ENCODE measurements at places on chromosomes 13 and 19.
A peak's percentile ranks its signal among the peaks of the same experiment; 100 is the strongest.

DNA sequence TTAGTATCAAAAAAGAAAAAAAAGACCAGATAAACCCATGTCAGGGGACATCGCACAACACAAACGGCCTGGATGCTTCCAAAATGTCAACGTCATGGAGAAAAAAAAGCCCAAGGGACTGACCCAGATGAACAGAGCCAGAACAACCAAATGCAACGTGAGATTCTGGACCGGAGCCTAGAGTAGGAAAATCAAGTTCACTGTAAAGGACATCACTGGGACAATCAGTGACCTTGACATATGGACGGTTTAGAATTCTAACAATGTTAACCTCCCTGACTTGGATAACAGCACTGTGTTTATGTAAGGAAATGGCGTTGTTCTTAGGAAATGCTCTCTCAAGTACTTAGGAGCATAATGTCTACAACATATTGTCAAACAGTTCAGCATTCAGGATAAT is 15.1 kb upstream of the EMP3 start:
- DNase-seq: no peak

- no peak for DNase-seq
These were observed 218.1 kb downstream of the SLITRK5 start for GRCh38 chr13:87889254-87889653.

- no peak for DNase-seq
These were observed 5.3 kb upstream of the GRTP1 start for GRCh38 chr13:113369189-113369588.

DNA sequence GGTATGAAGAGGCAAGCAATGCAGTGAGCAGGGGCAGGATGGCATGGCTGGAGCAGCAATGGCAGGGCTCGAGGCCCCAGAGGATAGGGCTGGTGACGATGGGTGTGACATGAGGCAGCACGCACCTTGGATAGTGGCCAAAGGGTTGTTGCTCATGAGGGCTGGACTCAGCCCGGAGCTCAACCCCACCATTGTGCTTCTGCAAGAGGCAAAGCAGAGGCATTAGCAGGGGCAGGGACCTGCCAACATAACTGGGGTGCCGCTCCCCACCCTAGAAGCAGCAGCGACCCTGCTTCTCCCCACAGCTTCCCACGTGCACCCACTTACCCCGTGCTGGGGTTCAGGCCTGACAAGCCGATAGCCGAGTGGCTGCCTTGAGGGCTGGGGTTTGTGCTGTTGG is 15.8 kb downstream of the ZNF574 start:
- no peak for DNase-seq

- no peak for DNase-seq
These were observed 7.7 kb downstream of the LMNB2 start for GRCh38 chr19:2449019-2449418.

GRCh38 chr13:23960566-23961156 is 63.4 kb upstream of the C1QTNF9B start:
- DNase-seq: peak; percentile 75

DNA sequence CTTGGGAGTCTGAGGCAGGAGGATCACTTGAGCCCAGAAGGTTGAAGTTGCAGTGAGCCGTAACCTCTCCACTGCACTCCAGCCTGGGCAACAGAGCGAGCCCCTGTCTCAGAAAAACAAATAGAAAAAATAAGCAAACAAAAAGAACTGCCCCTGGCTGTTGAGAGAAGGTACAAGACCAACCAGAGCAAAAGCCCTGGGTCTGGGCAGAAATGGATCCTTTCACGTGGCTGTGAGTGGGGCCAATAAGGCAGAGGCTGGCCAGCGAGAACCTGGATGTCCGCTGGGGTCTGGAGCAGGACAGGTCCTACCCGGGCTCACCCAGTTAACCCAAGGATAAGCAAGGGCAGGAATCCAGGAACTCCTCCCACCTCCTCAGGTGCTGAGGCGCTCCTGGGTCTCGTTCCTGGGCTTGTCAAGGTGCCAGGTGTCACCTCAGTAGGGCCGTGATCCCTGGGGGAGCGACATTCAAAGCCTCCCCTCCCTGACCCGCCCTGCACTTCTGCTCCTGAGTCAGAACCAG is 4.7 kb upstream of the SLC5A5 start:
- DNase-seq: no peak

- no peak for DNase-seq
These were observed 1.3 kb upstream of the SHANK1 start for GRCh38 chr19:50720921-50721381.

GRCh38 chr19:17074634-17075034 is 618 bp downstream of the HAUS8 start:
- DNase-seq: no peak

DNA sequence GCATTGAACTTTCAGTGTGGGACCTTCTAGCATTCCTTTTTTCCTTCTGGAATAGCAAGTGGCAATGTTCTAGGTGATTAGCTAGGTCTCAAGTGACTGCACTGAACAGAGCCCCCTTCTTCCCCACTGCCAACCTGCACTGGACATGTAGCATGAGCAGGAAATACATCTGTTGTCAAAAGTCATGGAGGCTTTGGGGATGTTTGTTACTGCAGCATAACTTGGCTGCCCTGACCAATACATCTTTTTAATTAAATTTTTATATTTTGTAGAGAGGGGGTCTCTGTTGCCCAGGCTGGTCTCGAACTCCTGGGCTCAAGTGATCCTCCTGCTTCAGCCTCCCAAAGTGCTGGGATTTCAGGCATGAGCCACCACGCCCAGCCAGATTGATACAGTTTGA is 163.6 kb downstream of the CACNA1A start:
- DNase-seq: no peak

- no peak for DNase-seq
These were observed 12.4 kb downstream of the NOSIP start for GRCh38 chr19:49567861-49568441.

DNA sequence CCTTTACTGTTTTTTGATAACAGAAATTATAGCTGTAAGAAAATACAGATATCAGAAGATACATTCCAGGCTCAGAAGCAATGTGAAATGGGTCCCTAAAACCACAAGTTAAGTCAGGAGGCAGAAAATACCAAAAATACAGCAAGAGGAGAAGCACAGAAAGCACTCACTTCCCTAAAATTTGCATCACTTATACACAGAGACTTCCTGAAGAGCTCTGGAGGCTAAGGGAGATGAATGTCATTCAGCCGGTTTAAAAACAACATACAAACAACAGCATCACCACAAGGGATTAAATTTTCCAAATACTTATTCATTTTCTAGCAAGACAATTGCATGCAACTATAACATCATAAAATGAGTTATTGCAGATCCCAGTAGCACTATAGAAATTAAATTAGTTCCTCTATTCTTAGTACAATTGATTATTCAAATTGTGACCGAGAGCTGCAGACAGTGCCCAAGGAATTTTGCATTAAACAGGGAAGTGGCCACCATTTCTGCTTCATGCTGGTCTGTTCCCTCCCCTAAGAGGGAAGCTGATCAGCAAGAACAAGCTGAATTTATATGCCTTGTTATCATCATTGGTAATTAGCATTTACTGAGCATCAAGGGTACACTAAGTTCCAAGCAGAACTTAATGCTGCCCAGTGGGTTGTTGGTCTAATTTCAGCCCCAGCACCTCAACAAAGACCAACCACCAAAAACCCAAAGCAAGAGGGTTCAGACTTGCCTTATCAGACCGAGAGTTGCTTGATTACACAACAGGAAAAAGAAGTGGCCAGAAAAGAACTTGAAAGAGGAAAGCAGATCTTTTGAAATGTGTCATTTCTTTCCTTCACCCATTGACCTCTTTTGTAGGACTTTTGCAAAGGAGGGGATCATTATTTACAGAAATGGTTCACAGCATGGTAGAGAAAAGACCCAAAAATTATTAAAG is 140.7 kb downstream of the KCTD12 start:
- no peak for DNase-seq

GRCh38 chr13:29454931-29455481 is 140.5 kb downstream of the SLC7A1 start:
- peak; percentile 8 for DNase-seq

- no peak for DNase-seq
These were observed 570.3 kb downstream of the PCDH9 start for GRCh38 chr13:66659701-66660467.

- DNase-seq: no peak
These were observed 3.8 kb downstream of the SHFL start for GRCh38 chr19:10089801-10090375.

DNA sequence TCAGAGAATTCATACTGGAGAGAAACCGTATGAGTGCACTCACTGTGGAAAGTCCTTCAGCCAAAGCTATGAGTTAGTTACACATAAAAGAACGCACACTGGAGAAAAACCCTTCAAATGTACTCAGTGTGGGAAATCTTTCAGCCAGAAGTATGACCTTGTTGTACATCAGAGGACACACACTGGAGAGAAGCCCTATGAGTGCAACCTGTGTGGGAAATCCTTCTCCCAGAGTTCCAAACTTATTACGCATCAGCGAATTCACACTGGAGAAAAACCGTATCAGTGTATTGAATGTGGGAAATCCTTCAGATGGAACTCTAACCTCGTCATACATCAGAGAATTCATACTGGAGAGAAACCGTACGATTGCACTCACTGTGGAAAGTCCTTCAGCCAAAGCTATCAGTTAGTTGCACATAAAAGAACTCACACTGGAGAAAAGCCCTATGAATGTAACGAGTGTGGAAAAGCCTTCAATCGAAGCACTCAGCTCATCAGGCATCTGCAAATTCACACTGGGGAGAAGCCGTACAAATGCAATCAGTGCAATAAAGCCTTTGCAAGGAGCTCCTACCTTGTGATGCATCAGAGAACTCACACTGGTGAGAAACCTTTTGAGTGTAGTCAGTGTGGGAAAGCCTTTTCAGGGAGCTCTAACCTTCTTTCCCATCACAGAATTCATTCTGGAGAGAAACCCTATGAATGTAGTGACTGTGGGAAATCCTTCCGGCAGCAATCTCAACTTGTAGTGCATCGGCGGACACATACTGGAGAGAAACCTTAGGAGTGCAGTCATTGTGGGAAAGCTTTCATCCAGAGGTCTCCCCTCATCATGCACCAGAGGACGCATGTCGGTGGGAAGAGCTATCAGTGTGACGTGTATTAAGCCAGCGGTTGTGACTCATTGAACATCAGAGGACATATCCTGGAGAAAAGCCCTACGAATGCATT is 16.5 kb upstream of the ZNF8 start:
- DNase-seq: no peak

DNA sequence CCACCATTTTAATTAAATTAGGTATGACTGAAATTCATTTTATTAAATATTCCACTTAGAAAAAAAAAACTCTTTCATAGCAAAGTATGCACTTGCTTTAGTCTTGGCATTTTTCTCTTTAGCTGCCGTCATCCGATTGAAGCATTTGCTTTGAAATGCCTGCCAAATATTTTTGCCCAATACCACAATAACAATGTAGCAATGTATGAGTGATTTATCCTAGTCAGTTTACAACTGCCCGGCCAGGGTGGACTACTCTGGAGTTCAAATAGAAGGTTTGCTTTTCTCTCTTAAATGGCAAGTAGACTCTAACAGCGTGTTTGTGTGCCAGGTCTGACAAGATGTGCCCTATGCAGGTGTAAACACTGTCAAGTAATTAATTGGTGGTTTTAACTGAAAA is 675.3 kb upstream of the SGCG start:
- no peak for DNase-seq

DNA sequence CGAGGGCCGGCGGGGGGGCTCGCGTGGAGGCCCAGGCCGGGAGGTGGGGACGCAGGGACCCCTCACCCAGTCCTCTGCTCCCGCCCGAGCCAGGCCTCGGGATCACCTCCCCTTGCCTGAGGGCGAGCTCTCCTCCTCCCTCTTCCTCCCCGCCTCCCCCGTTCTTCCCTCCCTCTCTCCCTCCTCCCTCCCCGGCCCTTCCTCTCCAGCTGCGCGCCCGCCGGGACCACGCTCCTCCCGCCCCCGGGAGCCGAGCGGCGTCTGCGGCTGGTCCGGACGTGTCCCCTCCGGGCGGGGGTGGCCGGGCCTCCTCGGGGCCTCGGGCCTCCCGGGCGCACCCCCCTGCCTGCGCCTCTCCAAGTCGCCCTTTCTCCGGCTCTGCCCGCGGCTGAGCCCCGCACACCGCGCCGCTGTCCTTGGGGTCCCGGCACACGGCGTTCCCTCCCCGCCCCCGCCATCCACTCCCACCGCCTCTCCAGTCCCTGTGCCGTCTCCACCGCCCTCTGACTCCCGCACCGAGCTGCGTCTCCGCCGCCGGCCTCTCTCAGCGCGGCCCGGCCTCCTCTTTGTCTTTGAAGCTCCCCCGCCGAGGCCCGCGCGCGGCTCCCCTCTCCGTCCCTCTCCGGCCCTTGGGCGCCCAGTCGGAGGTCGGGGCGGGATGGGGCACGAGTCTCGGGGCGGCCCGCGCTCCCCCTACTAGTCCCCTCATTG is 5.7 kb downstream of the SOX1 start:
- DNase-seq: peak; percentile 7

Data from WERI-Rb-1 (cell line).